Renal cortex interstitium (tissue), 15 donors: ENCODE measurements at places on chromosomes 5 and 9.

DNA sequence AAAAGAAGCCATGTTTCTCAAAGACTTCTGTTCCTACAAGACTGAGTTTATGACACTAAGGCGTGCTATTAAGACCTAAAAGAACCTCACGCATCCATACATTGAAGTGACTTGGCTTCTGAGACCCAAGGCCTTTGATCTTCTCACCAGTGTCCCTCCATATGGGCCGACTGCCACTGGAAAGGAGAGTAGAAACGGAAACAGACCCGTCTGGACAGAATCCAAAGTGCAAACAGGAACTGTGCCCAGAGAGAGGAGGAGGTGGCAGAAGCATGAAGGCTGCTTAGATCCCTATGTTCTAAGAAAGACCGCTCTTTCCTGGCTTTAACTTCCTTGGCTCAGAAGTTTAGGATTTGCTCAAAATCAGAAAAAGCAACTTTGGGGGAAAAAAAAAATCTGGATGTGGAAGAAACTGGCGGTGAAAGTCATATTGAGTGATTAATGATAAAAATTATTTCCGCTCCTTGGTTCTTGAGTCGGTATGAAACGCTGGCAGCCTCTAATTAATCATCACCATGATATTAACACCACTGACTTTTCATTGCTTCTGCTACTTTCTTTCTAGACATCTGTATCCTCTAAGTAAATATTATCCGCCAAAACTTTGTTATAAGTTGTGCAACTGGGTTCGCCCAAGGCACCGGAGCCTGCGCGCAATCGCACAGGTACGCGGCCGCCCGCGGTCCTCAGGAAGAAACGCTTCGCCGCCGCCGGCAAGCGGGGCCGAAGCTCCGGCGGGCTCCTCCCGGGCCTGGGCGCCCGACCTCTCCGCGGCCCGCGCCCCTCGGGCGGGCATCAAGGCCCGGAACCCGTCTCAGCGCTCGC lies 726 bp downstream of the DAP start:
- no peak for DNase-seq

DNA sequence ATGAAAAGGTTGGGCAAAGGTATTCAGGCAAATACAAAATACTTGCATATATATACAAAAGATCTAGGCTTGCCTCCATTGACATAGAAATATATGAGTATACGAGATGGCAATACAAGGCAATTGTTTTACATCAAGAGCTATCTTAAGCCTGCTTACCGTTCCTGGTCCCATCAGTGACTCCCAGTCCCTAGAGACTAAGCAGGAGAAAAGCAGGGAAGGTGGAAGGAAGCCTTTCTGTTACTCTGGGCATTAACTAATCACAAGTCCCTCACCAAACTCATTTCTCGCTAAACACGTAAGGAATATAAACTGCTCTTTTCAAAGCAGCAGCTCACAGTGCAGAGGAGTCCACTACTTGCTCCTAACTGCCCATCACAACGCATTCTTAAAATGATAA lies 125.2 kb downstream of the ZNF608 start:
- DNase-seq, result no peak

GRCh38 chr5:123701511-123702200 lies 189.7 kb downstream of the CSNK1G3 start:
- no peak for DNase-seq

DNA sequence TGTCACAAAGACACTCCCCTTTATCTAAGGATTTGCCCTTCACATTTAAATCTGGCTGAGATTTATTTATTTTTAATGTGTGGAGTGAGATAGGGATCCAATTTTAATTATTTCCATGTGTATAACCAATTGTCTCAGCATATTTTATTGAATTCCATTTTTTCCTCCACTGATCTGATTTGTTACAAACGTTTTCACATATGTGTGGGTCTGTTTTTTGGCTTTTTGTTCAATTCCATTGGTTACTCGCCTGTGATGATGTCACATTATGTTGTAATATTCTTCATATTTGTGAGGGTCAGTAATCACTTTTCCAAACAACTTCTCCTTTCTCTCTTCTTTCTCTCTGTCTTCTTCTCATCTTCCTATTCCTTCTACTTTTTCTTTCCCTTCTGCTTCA lies 278.3 kb upstream of the RFX3 start:
- DNase-seq, result no peak

DNA sequence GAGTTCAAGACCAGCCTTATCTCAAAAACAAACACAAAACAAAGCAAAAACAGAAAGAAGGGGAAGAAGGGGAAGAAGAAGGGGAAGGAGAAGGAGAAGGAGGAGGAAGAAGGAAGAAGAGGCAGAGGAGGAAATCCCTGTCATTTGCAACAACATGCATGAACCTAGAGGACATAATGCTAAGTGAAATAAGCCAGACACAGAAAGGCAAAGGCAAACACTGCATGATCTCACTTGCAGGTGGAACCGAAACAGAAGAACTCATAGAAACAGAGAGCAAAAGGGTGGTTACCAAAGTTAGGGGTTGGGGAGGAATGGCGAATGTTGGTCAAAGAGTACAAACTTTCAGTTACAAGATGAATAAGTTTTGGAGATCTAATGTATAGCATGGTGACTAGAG lies 135.4 kb downstream of the UGCG start:
- no peak for DNase-seq

GRCh38 chr5:137431051-137431450 lies 68.1 kb downstream of the SPOCK1 start:
- peak; percentile 7 for DNase-seq

GRCh38 chr5:135608361-135608760 lies 29.6 kb upstream of the CXCL14 start:
- DNase-seq, result no peak

- no peak for DNase-seq
Observed at GRCh38 chr9:20726144-20726543, 42.1 kb downstream of the FOCAD start.

- DNase-seq, result no peak
Observed at GRCh38 chr5:137856916-137857862, 10.5 kb upstream of the MYOT start.

- DNase-seq, result no peak
Observed at GRCh38 chr5:95382801-95383200, 8.4 kb upstream of the FAM81B start.

- DNase-seq, result no peak
Observed at GRCh38 chr9:76634356-76635054, 129.7 kb upstream of the PCA3 start.

GRCh38 chr5:132566657-132567056 lies 9.9 kb downstream of the RAD50 start:
- DNase-seq, result no peak

GRCh38 chr5:117551236-117551635 lies 976.6 kb upstream of the SEMA6A start:
- DNase-seq, result no peak

DNA sequence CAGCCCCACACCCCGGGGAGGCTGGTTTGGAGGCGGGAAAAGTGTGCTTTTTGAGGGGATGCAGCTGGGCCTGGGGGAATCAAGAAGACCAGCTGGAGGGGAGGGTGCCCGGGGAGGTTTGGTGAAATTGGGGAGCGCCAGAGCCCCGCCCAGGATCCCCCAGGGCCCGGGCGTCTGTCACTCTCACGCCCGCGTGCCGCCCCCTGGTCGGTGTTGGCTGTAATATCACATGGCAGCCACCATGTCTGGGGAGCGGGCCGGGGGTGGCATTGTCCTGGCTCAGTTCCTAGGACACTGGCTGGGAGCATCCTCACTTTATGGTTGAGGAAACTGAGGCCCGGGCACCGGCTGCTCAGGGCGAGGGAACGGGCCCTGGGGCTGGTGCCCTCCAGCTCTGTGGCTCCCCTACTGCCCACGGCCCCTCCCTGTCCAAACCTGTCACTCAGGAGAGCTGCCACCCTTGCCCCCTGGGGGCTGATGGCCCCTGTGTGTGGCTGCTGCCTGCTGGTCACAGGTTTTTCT lies 27.5 kb downstream of the ASS1 start:
- DNase-seq, result no peak

DNA sequence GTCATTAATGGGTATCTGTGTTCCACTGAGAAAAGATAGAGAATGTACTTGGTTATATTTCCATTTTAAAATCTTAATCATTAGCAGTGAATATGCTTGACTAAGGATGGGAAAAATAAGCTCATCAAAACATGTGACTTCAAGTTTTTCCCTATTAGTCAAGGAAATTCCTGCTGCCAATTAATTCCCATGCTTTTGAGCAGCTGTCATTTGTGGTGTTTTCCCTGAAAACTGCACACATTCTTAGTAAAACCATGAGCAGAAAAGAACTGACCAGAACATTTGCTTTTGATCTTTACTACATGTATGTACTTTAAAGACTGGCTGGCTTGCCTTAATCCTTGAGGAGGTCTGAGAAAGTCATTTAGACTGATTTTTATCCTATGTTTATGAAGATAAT lies 75.2 kb downstream of the AOPEP start:
- DNase-seq, result no peak

DNA sequence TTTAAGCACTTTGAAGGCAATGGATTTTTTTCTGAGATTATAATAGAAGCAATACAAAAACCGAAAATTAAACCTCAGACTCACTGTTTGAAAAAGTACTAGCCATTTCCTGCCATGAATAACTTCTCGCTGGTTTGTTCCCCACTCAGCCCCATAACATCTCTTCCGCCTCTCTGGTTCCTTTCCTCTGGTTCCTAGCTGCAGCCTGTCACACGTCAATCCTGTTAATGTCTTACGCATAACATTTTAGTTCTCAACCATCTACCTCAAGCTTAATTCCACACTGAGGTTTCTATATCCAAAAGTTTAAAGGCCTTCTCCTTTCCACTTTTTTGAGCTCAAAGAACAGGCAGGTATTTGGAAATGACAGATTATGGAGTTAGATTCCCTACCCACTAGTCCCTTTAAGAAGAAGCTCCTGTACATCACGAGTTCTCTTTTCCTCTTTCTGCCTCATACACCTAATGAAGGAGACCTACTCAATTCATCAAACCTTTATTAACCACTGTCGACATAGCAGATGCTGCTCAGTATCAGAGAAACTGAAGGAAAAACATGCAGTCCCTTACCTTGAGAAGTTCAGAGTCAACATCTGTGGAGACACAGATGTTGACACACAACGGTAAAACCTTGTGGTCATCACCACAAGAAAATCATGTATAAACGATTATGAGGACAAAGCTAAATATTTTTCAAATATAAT lies 243.0 kb upstream of the PTGER4 start:
- no peak for DNase-seq

GRCh38 chr5:14399054-14399692 lies 182.4 kb upstream of the OTULINL start:
- no peak for DNase-seq

- DNase-seq, result no peak
Observed at GRCh38 chr9:86764221-86764624, 183.1 kb downstream of the GAS1 start.

DNA sequence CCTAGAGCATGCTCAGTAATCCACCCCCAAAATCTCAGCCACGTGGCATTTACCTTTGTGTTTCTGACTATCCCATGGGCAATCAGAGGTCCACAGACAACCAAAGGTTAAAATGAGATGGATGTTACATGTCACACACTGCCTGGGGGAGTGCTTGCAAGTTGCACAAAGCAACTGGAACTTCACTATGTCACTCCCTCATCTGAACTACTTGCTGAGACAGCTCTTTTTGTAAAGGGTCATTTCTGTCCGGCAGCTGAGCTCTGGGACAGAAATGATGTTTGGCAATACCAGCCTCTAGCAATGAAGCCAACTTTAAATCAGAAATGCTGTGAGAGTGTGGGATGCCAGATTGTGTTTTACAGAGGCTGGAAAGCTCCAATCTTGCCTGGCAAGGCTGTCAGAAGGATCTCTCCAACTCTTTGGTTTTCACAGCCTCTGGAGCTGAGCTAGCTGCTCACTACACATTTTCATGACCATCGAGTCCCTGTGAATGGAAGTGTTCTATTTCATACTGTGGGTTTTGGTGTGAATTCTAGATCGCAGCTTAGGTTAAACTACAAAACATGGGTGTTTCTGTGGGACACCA lies 66.3 kb upstream of the TMEM215 start:
- no peak for DNase-seq

DNA sequence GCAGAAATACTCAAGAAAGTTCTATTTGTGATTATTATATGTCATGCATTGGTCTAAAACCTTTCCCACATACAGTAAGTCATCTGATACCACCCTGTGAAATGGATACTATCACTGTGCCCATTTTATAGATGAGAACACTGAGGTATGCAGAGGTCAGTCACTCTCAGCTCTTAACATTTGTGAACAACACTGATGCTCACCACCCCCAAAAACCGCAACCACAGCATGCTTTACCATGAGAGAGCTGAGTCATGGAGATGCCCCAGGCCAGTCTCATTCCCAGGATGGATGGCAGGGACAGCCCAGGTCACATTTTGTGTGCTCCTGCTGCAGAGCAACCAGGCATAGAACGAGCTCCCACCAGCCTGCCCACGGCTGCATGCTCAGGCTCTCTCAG lies 53.5 kb upstream of the IRX1 start:
- DNase-seq, result no peak

GRCh38 chr9:91034976-91035824 lies 233.6 kb downstream of the SYK start:
- DNase-seq, result no peak

- no peak for DNase-seq
Observed at GRCh38 chr9:127566351-127567001, 45.6 kb upstream of the STXBP1 start.

DNA sequence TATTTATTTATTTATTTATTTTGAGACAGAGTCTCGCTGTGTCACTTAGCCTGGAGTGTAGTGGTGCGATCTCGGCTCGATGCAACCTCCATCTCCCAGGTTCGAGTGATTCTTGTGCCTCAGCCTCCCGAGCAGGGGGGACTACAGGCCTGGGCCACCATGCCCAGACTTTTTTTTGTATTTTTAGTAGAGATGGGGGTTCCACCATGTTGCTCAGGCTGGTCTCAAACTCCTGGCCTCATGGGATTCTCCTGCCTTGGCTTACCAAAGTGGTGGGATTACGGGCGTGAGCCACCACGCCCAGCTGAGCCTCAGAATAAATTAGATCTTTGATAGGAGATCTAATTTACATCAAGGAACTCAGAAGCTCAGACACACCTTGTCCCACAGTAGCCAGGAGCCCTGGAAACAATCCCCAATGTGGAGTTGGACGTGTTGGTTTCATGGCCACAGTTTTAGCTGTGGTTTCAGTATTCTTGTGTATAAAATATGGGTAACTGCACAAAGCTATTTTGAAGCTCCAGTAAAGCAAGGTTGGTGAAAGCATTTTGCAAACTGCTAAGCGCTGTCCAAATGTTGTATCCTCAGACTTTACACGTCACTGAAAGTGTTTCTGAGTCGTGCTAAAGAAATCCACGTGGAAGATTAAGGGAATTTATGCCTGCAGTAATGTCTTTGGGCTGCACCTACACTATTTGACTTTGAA lies 3.0 kb upstream of the HNRNPAB start:
- DNase-seq, result no peak

DNA sequence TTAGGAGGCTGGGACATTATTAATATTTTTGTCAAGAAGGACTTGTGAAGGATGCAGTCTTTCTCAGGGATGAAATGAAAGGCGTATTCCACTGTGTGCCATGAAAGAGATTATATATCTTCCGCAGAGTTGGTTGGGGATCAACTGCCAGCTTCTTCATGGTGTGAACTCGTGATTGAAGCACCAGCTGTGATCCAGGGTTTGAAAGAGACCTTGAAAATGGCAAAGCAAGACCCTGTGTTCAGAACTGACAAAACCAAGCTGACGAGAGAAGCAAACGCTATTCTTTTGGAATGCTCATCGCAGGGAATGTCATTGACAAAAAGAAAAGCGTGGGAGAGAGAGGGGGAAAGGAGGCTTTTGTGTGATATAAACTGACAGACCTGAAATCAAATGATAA lies 263.9 kb upstream of the ZNF608 start:
- no peak for DNase-seq

- DNase-seq, result peak; percentile 22
Observed at GRCh38 chr5:142295084-142295758, 29.6 kb downstream of the SPRY4 start.

- DNase-seq, result no peak
Observed at GRCh38 chr5:150411245-150411979, 1.3 kb downstream of the CD74 start.
